ENCODE measurements at places on chromosomes 2 and 18.

- no peak for DNase-seq
These were observed 323.4 kb upstream of the EPHA4 start for GRCh38 chr2:221895366-221896121.

GRCh38 chr2:190682168-190682567 is 33.3 kb downstream of the NAB1 start:
- no peak for DNase-seq

GRCh38 chr2:172671501-172671900 is 64.1 kb upstream of the RAPGEF4 start:
- no peak for DNase-seq

DNA sequence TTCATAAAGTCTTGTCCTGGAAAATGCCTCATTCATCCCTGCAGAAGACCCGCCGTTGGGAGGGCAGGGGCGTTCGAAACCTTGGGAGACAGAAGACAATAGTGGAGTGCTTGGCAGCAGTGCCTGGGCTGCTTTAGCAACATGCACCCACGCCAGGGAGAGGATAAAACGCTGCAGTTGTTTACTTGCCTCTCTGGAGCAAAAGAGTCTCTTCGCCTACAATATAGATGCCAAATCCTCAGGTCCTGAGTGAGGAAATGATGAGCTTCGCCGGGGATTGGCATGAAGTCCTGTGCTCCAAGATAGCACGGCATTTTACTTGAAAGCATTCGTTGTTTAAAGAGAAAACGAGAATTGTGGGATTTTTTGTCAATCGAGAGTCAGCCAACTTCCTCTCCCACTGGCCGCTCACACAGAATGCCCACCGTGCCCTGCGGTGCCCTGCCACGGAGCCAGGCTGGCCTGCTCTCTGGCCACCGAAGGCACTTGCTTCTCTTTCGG is 152.5 kb upstream of the POU3F3 start:
- DNase-seq, result no peak

DNA sequence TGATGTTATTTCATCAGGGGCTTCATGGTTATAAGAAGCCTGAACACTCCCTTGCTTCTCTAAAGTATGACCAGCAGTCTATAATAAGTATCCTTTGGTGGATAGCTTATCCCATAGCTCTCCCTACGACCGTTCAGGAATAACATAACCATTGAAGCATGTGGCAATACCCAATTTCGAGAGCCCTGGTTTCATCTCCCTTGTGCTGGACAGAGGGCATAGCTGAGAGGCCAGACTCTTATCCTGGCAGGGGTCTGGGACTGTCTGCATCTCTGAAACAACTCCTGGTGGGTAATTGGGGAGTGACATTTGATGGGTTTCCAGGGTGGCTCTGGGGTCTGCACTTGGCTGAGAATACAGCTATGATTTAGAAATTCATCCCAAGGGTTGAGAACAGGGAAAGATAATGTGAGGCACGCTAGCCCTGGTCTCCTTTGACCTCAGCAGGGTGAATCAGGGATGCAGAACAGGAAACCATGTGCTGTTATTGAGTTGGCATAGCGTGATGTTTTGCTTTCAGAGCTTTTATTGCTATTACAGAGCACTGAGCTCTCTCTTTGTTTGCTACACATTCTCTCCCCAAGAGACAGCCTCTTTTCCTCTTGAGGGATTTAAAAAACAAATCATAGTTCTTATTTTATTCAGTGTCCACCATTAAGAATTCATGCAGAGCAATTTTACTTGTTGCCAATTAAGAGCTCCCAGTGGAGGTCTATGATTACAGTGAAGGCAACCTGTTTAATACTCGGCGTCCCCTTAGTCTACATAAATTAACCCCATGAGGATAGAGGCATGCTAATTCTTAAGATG is 274.5 kb downstream of the NCKAP5 start:
- DNase-seq, result no peak

DNA sequence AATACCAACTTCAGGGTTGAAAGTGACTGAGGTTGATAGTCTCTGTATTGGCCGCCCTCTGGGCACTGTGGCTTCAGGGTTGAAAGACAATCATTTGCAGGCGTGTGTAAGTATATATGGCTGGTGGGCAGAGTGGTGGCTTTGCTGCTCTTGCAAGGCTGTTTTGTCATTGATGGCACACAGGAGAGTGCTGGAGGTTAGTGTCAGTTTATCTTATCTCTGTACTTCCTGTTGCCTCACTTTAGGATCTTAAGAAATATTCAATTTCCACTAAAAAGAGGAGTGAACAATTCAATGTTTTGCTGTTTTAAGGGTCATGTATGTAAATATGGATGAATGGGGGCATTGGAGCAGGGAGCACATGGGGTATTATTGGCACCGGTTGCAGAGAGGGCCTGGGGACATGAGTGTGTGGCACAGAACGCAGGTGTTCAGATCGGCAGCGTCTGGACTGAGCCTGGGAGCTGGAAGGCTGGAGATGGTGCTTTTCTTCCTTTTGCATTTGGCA is 51.5 kb downstream of the NCK2 start:
- DNase-seq, result no peak

DNA sequence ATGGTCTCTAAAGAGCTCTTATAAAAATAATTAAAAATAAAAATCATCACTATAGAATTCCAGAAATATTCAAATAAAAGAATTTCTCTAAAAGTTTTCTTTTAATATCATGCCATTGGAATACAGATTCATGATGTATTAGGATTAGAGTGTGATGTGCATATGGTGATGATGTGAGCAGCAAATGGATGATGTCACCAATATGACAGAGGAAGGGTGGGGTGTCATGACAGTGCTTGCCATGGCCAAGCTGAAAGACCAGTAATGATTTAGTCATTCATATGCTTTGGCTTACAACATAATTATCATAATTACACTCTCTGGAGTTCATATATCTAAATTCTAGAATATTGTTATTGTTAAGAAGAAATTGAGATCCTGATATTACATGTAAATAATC is 27.4 kb upstream of the TTC32 start:
- DNase-seq, result no peak

DNA sequence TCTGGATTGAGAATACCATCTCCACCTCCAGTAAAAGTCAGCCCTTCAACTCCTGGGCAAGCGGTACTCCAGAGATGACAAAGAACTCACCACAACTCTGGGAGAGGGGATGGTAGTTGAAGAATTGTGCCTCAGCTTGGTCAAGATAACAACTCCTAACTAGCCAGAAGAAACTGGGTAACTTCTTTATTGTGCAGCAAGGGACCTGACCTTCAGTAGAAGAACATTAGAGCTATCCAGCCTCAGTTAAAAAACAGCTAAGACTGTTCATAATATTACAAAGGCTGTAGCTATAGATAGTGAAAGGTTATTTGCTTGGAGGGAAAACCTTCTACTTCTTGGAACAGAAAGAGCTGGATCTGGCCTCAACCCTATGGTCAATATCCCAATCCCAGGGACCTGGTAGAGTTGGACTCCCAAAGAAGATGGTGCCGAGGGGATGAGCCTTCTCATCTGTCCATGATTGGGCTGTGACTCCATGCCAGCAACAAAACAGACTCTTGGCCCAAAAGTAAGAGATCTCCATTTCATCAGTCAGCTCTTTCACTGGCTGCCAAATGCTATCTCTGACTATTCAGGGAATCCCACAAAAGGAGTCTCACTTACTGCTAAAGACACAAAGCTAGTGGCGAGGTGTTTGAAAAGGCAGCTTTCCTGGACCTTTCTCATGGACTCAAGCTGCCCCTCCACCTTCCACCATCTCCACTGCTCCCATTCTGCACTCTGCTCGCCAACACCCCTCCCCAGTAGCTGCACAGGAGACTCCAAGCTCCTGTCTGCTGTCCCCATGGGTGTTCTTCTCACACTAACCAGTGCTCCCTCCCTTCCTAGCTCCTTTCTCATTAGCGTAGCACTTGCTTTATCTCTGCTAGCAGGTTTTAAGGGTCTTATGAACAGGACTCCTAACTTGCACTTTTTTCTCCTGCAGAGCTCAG is 145.8 kb downstream of the CAPN13 start:
- DNase-seq, result no peak

- no peak for DNase-seq
These were observed 312.6 kb downstream of the DPP10 start for GRCh38 chr2:114754907-114755563.

DNA sequence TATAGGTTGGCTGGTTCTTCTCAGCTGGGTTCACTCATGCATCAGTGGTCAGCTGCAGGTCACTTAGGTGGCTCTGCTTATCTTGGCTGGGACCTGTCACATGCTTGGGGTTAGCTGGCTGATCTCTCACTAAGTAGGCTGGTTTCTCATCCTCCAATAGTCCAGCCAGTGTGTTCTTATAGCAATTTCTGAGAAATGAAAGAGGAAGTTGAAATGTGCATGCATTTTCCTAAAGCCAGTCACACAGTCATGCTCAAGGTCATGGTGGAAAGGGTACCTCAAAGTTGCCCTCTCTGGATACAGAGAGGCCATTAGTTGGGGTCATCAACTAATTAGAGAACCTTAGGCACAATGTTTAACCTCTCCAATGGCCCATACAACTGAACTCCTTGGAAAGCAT is 64.4 kb downstream of the KLHL29 start:
- DNase-seq, result no peak

GRCh38 chr2:96537734-96538486 is 1.4 kb downstream of the ARID5A start:
- DNase-seq, result no peak

GRCh38 chr2:223560749-223561435 is 41.3 kb downstream of the SCG2 start:
- DNase-seq, result no peak

DNA sequence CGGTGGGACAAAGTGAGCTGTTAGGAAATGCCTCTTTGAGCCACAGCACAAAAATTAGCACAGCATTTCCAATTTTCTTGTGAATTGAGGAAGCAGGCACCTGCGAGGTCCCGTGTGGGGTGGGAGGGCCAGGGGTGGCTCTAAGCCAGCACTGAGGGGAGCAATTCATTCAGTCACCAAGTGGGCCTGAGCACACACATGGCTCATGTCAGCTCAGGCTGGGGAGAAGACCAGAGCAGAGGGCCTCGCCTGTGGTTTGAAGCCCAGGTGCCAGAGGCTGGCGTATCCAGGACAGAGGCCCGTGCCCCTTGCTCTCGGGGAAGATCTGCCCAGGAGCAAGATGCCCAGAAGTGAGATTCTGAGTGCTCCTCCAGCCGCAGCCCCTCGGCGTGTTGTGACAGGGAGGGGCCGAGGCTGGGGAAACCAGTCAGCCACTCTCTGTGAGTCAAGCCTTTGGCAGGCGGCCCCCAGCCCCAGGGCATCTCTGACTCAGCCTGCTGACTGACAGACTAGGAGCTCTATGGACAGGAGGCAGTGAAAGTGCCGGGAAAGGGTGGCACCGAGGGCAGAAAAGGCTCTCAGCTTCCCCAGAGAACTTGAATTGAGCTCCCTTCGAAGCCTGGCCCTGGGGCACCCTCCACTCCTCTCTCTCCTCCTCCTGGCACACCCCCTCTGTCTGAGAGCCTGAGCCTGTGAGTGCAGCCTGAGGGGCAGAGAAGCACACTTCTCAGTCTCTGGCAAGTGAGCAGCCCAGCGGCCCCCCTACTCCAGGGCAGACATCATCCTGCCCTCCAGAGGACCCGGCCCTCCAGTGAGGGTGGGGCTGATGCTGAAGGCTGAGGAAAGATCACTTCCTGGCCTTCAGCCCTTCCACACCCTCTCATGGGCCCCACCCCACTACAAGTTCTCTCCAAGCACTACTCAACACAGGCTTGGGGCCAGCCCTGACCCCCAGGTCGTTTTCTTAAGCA is 32.3 kb downstream of the CYP26B1 start:
- DNase-seq, result no peak

DNA sequence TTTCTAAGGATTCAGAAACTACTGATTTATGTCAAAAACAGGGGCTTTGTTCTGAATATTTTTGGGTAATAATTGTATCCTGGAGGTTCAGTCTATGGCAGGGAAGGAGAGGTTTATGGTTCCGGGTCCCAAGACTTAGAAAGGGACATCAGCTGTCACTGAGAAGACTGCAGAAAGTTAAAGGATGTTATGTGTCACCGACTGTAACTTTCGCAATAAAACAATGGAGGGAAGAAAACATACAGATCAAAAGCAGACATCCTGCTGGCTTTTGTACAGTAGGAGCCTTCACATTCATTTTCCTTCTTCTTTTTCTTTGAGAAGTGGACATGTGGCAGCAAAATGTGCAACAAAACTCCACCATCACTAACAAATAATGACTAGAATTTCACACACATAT is 900.7 kb upstream of the SOX11 start:
- DNase-seq, result no peak

GRCh38 chr2:188582211-188582610 is 290.5 kb downstream of the GULP1 start:
- DNase-seq, result no peak

DNA sequence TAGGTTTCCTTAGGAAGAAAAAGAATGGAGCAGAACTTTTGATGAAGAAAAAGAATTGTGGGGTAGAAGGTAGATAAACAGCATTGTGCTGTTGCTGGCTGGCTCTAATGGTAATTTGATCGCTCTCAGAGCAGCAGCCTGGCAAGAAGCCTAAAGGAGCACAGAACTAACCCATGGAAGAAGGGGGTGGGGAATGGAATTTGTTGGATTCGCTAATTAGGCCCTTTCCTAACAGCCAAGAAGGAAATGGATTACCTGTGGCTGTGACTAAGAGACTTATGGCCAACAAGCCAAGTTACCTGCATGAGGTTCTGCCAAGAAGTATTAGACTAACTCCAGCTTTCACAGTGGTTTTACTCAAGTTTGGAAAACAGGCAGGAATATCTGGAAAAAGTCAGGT is 210.6 kb downstream of the IKZF2 start:
- no peak for DNase-seq

GRCh38 chr18:59748628-59749360 is 51.6 kb upstream of the CCBE1 start:
- no peak for DNase-seq

GRCh38 chr2:188884046-188884445 is 90.1 kb upstream of the COL3A1 start:
- DNase-seq, result no peak
